Retinal pigment epithelial cell (primary cell): ENCODE measurements at places on chromosomes 1 and 21.

DNA sequence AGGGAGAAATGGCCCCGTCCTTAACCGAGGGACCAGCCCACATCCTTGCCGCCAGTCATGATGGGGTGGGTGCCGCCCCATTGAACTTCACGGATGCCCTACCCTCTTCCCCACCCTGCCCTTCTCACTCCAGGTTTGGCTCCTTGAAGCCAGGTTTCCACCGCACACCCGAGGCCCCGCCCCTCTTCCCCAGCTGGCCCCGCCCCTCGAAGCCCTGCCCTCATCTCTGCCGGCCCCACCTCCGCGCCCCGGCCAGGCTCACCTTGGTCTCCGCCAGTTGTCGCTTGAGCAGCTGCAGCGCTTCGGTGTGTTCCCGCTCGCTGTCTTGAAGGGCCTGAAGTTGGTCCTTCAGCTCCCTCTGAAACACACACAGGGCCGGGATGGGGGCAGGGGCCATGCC, 16.6 kb downstream of the TRIM62 start:
- no peak for DNase-seq

DNA sequence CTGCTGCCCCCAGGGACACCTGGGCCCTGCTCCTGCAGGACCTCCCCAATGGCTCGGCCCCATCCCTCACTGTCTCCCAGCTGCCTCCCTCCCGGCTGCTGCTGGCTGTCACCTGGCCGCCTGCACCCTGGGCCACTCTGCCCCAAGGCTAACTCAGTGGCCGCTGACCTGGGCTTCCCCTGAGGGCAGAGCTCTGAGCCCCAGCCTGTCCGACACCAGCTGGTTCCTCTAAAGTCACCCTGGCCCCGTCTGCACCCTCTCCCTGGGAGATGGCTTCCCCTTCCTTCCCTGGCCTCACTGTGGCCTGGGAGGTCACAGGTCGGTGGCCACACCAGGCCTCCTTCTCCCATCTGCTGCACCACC, 15.0 kb downstream of the ITGB2 start:
- DNase-seq = no peak

- DNase-seq = no peak
Observed at GRCh38 chr1:3642919-3643675, 6.8 kb downstream of the WRAP73 start.

DNA sequence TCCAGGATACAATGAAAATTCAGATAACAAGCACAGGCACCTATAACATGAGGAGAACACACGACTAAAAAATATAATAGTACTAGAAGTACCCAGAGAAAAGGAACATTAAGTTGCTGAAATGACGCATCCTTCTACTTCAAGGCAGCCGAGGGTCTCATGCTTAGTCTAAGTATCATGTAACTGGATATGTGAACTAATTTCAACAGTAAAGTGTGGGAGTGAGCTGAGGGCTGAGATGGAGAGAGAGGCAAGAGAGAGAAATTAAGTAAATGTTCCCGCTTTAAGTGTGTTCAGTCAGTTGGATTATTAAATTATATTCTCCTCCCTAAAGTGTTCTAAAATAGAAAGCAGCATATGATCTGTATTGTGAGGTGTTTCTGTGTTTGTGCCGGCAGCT, 152.2 kb upstream of the KRTAP19-8 start:
- DNase-seq = no peak

DNA sequence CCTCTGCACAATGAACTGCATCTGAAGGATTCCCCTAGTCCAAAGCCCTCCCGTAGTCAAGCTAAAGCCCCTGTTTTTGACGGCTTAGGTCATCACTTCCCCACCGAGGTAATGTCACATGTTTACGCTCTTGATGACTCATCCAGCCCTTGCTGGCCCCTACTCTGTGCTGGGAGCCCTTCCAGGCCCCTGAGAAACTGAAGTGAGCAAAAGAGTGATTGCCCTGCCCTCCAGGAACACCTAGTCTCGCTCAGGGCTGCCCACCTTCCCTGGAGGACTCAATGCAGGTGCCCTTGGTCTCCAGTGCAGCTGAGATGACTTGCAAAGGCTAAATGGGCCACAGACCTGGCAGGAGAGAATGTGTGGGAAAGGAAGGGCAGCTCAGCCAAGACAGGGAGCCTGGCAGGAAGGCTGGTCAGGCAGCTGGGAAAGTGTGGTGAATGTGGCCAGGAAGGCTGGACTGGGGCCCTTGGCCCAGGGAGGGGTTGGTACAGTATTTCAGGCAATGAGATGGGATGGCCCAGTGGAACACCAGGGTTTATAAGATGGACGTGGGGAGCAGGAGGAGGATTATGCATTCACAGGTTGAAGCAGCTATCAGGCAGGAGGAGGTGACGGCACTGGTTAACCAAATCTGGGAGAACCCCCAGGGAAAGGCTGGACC, 345.6 kb downstream of the NPHP4 start:
- no peak for DNase-seq

DNA sequence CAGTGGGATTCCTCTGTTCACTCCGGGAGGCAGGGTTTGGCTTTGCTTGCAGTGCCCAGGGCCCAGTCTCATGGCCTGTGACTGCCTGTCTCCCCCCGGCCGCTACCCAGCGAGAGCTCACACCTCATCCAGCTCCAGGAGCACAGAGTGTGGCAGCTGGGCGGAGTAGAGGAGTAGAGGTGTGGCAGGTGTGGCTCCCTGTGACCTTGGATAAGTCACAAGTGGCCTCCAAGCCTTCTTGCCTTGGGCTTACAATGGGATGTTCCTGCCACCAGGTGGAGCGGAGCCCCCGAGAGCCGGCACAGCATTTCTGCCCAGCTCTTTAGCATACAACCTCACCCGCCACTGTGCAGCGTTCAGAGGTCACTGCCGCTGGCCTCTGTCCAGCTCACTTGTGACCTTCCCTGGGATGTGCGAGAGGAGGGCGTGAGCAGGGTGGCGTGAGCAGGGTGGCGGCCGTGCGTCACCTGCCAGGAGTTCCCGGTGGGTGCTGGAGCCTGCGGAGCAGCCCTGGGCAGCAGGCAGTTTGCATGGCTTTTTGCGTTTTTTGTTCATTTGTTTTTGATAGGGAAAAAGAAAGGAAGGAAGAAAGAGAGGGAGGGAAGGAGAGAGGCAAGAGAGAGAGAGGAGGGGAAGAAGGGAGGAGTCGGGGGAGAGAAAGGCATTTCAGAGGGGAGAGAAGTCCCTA, 42.4 kb downstream of the CRYAA start:
- no peak for DNase-seq

DNA sequence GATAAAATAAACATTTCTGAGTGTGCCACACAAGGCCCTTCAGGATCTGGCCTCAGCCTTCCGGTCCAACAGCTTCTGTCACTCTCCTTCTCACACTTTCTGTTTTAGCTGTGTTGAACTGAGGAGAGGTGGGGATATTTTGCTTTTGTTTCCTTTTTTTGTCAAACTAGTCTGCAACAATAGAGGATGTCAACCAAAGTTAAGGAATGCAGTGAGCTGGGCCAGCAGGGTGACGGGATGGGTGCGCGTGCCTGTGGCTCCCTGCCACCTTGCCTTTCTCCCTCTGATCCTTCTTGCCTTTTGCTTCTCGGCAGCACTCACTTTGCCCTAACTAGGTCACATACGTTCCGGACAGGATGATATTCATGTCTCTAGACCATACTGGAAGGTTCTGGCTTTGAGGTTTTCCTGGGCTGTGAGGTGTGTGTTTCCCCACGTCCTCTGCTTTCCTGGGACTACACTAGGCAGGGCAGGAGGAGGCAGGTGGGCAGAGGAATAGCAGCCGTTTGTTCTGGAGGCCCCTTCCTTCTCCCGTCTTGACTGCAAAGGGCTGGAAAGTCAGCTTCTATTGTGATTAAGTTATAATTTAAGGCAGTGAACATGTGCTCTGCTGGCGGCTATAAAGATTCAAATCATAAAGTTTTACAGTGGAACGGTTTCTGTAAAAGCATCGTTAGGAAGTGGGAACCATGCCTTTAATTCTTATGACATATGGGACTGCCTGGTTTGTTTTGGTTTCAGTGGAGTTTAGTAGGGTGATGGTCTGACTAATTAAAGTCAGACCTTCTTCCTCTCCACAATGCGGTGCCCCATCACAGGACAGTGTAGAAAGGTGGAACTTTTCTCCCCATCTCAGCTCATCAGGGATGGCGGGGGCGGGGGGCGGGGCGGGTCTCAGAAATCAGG, 67.8 kb downstream of the RNF220 start:
- DNase-seq = no peak

DNA sequence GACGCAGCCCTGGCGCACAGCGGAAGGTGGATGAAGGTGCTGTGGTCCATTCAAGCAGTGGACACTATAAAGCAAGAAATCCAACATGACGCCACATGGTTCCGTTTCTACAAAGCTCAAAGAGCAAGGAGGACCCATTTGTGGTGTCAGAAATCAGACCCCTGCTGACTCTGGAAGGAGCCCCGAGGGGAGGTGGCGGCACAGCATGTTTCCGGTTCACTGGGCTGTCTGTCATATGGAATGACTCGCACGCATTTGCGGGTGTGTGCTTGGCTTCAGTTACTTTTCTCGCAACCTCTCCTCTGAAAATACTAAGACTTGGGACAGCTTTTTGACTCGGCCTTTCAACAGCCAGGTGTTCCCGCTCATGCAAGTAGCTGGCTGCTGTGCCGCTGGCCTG, 29.1 kb upstream of the LRRC47 start:
- no peak for DNase-seq

GRCh38 chr1:47837056-47837830, 159.9 kb downstream of the TRABD2B start:
- no peak for DNase-seq

DNA sequence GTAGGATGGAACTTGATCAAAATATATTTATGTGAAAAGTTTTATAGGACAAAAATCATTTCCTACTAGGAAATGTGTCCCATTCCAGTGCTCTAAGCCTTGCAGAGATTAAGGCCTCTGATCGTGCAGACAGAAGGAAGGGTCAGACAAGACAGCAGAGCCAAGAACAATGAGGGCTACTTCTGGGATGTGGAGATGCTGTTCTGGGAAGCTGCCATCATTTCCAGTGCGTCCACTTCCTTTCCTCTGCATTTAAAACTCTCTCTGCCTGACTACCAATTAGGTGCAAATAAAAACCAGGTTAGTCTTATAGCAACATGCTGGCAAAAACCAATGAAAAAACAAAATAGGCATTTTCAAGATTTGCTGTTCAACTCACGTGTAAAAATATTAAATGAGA, 36.1 kb downstream of the BEND5 start:
- no peak for DNase-seq
